ENCODE measurements at places on chromosomes 3 and 15. TPM values are rescaled to one million over a fixed set of nuclear protein-coding genes. Genes with fewer than 3 reads are reported as not detected.

Gene SLC24A1
- total RNA-seq, result 13.2 TPM

Gene TMEM158
- total RNA-seq, result 19.3 TPM

Gene BCHE
- 5.7 TPM for total RNA-seq

Gene GPR160
- 0.90 TPM for total RNA-seq

Gene CILP
- 0.16 TPM for total RNA-seq

Gene IL5RA
- not detected for total RNA-seq

Gene OR5K2
- not detected for total RNA-seq

Gene CSPG5
- total RNA-seq, result 0.09 TPM

Gene ZIC4
- total RNA-seq, result not detected

Gene CCDC14
- 46.0 TPM for total RNA-seq

Data from fibroblast of the aortic adventitia (primary cell).